ENCODE measurements at places on chromosomes 3 and 15.

GRCh38 chr3:52896613-52897012 is 735 bp downstream of the STIMATE start:
- DNase-seq, result no peak

DNA sequence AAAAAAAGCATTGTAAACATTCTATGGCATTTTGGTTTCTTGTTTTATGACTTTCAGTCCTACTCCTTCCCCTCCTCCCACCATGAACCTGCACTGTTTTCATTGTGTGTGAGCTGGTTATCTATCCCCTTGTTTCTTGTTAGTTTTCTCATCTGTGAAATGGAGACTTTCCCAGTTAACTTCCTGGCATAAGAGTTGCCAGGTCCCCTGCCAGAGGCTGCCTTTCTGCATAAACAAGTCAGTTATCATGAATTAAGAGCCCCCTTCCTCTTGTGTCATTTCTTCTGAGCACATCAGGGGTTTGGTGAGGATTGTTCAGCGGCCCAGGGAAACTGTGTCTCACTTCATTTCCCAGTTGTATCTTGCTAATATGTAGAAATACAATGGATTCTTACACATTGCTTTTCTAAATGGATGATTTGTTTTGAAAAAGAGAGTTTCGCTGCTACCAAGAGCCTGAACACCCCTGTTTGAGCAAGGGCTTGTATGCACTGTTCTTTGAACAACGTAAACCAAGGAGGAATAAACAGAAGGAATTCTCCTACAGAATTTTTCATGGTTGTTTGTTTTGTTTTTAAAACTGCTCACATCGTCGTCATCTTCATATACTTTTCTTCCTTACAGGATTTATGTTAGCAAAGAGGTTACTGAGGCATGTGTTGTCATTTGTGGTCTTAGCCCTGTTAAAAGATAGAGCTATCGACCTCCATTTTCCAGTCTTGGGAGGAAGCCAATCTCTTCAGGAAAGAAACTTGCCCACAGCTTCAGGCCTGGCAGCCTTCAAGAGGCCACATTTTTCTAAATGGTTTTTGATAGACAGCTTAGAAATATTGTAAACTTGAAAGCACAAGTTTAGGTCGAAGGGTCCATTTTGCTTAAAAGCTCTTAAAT is 144.6 kb upstream of the IL12A start:
- no peak for DNase-seq

- DNase-seq, result no peak
Measured at GRCh38 chr3:15497964-15498363, 23.5 kb downstream of the COLQ start.

GRCh38 chr15:99593070-99593469 is 27.3 kb downstream of the MEF2A start:
- no peak for DNase-seq

GRCh38 chr15:58958811-58959210 is 25.3 kb upstream of the SLTM start:
- no peak for DNase-seq

GRCh38 chr3:14989943-14990779 is 42.8 kb downstream of the NR2C2 start:
- no peak for DNase-seq

GRCh38 chr3:49939858-49940666 is at the start of gene RBM6:
Gene RBM6, plus strand, starts transcription at chr3:49940150. Its CDS starts 22,492 bp downstream, at chr3:49962642.
- peak; percentile 94 for DNase-seq

DNA sequence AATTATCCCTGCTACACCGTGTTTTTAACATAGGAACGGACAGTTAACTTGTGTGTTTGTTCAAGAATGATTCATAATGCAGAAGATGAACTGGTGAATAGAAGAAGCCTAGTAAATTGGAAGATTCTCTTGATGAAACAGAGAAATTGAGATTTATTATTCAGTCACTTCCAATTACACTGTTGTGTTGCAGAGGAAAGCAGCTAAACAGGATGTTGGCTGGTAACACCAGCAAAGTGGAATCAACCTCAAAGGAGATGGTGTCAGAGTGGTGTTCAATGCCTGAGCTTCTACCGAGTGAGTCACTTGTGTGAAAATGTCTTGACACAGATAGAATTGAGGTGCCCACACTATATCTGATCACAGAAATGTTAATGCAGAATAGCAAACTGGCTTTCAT is 399.6 kb downstream of the LPP start:
- DNase-seq, result no peak

DNA sequence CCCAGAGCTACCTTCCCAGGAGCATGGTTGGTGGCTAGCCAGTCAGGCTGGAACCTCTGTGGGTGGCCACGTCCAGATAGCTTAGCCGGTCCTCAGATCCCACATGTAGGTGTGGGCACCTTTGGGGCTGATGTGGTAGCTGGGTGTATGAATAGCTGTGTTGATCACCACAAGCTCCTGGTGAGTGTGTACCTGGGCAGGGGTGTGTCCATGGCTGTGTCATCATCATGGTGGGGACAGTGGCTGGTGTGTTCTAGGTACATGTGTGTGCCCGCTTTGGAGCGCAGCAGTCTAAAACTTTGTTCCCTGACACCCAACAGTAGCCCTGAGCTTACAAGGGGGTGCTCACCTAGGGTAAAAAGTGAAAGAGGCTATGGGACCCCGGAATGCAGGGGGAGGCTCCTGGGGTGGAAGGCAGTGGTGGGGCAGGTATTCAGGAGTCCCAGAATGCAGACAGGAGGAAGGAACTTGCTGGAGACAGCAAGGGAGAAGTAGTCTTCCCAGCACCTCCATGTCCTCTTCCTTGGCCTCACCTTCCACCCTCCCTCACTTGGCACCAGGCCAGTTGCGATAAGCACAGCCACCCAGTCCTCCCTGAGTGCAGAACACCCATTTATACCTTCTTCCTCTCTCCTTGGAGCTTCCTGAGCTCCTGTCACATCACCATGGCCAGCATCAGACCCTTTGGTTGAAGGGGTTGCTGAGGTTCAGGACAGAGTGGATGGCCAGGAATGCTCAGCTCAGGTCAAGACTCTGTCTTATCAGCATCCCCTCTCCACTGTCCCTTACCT is 1.2 kb downstream of the CISH start:
- no peak for DNase-seq

DNA sequence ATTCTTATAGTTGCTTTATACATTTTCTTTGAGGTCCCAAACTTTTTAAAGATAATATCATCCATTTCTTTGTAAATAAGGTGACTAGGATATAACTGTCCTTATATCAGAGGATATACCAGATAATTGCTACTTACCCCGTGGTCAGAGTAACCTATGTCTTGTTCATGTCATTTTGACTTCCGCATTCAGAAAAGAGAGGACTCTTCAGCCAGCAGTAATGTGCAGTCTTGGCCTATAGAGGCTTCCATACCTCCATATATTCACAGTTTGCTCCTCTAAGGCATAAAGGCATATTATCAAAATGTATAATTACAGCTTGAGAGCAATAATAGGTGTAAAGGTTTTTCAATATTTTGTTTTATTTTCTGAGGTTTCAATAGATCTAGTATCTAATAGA is 38.5 kb downstream of the EPHA6 start:
- no peak for DNase-seq

GRCh38 chr15:95085056-95085455 is 853.7 kb downstream of the MCTP2 start:
- no peak for DNase-seq

DNA sequence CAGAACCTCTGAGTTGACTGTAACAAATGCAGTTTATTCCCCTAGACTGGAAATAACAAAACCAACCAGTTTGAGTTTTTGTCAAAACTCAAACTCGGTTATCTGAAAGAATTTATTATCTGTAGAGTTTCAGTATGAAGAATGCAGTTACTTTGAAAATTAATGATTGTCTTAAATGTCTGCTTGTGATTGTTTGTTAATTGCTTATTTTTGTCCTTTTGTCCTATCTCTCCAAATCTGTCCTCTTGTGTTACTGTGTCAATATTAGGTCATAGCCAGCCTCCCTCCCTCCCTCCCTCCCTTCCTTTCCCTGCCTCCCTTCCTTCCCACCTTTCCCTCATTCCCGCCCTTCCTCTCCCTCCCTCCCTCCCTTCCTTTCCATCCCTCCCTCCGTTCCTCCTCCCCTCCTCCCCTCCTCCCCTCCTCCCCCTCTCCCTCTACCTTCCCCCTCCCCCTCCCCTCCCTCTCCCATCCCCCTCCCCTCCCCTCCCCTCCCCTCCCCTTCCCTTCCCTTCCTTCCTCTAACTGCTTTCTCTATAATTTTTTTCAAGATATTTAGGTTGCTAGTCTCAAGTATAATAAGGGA is 153.5 kb downstream of the FNDC3B start:
- no peak for DNase-seq

DNA sequence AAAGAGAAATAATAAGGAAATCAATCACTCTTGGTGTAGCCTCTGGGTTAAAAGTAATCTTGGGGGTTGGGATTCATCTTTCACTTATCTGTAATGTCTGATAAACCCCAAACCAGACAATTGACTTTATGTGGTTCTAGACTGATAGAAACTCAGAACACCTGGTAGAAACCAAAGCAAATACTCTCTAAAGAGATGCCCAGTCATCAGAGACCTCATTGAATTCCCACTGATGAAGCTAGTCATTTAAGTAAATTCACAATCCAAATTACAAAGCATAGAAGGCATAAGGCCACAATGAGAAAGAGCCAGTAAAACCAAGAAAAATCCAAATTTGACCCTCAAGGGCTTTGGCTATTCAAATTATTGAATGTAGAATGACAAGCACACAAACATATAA is 250.6 kb downstream of the MBNL1 start:
- no peak for DNase-seq

GRCh38 chr3:182092662-182093262 is 381.0 kb downstream of the SOX2 start:
- DNase-seq, result no peak

- no peak for DNase-seq
Measured at GRCh38 chr15:51492528-51492927, 130.0 kb downstream of the DMXL2 start.

DNA sequence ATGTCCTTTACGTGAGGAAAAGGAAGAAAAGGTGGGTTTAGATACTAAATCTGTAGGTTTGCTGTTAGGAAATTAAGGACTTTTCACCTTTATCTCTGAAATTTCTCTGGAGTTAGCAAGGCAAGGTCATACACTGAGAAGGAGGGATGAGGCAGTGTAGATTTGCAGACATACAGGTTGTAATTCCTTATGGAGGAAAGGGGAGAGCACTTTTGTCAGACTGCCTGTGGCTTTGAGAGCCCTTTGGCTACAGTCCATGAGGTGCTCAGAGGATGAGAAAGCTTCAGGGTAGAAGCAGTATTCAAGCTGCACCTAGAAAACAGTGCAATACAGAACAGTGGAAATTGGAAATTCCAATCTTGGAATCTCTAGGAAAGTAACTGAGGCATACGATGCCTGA is 8.3 kb downstream of the RPL14 start:
- DNase-seq, result no peak

- no peak for DNase-seq
Measured at GRCh38 chr15:47742742-47743141, 25.4 kb downstream of the SEMA6D start.

DNA sequence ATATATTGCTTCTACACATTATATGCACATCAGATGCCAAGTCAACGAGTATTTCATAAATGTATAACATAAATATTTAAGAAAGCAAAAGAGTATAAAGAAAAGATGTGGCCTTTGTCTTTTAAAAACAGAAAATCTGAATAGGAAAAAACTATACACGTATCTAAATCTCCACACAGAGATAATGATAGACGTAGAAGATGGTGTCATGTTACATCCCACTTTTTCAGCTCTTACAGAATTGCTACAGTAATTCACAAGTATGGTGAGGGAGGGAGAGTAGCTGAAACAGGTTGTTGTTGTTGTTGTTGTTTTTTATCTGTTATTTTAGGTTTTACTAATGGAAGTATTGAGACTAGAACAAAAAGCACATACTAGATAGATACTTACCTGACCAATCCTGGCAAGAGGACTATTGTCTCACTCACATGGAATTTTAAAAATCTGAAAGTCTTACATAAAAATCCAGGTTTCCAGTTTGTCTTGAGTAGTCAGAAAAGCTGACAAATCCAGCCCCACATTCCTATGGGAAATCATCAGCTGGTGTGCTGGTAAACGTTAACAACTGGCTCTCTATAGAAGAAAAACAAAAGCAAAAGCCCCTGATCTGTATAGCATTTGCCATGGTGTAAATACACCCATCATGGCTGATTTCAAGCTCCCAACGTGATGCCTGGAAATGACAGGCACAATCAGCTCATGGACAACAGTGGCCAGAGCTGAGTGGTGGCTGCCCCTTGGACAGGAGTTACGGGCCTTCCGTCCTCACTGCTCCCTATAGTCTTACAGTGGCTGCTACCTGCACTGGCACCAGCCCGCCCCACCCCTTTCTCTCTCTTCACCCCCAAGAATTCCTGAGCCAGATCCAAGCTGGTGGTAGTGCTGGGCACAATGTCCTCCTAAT is 47.4 kb upstream of the VGLL4 start:
- DNase-seq, result no peak

GRCh38 chr3:71936681-71937080 is 151.7 kb upstream of the PROK2 start:
- DNase-seq, result no peak

DNA sequence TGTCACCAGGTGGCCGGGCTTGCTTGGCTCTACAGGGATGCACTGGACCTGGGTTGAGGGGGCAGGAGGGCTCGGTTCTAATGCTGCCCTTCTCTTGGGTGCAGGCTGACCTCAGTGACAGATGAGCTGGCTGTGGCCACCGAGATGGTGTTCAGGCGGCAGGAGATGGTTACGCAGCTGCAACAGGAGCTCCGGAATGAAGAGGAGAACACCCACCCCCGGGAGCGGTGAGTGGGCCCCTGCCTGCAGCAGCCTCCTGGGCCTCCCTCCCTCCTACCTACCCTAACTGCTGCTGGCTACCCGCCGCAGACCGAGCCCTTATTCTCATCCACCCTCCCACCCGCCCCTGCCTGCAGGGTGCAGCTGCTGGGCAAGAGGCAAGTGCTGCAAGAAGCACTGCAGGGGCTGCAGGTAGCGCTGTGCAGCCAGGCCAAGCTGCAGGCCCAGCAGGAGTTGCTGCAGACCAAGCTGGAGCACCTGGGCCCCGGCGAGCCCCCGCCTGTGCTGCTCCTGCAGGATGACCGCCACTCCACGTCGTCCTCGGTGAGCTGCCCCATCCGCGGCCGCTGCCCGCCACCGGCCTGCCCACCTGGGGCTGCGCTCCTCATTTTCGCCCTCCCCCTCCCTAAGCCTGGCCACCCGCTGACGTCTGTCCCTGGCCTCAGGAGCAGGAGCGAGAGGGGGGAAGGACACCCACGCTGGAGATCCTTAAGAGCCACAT is 5.6 kb downstream of the FES start:
- no peak for DNase-seq

Measured in activated T-cell treated with anti-CD3 and anti-CD28 coated beads for 48 hours (primary cell).